ENCODE measurements at places on chromosomes 7 and 10.

DNA sequence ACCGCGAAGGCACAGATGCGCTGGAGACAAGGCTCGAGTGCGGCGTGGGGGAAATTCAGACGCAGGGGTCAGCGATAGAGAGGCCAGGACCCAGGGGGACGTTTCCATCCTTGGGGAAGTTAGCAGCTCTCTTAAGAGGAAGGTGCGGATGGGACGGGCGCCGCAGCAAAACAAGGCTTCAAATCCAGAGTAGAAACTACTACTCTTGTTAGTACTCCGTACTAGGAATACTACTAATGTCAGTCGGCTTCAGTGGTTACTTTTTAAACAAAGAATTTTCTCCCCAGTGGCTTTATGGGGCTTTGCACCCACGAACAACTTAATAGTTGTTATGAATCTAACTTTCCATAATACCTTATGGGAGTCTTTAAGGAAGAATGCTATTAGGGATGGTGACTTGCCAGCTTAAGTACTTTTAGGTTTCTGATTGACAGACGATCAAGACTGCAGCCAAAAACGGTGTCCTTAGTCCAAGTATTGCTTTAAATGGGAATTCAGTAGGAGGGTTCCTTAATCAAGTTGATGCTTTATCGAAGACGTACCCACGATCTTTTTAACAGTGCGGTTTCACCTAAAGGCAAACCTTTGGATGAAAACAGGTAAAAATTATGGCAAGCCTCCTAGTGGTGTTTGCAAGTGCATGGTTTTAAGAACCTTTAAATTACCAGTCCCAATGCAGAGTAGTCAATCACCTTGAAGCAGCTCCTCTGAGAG lies 812 bp upstream of the IDE start:
- DNase-seq, result no peak

DNA sequence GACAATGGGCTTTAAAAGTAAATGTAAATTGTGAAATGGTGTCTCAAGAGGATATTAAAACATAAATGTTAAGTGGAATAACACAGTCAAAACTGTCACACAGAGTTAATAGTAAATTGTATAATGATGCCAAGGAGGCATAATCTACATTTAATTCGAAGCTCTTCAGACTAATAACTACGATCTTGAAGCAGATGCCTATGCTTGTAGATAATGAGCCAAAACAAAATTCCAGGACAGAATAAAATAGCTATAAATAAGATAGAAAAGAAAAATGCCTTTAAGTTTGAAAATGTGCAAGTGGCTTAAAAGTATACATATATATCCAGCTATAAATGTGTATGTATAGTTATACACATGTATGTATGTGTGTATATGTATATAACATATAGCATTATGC lies 17.5 kb downstream of the TWIST1 start:
- no peak for DNase-seq

- DNase-seq, result peak; percentile 61
Observed at GRCh38 chr7:16813232-16813616, 8.4 kb upstream of the AGR2 start.

DNA sequence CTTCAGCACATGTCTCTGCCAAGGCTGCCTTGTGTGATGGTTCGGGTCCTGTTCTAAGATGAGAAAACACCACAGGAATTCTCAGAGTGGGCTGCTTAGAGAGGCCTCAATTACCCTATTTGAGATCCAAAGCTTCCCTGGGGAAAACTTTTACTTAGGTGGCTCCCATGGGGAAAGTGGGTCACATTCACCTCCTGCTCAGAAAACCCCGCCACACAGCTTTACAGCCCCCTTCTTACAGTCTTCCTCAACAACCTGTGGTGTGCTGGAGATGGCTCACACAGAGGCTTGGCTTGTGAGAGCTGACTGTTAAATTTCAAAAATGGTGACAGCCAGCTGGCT lies 36.6 kb upstream of the KCNIP2 start:
- DNase-seq, result no peak

DNA sequence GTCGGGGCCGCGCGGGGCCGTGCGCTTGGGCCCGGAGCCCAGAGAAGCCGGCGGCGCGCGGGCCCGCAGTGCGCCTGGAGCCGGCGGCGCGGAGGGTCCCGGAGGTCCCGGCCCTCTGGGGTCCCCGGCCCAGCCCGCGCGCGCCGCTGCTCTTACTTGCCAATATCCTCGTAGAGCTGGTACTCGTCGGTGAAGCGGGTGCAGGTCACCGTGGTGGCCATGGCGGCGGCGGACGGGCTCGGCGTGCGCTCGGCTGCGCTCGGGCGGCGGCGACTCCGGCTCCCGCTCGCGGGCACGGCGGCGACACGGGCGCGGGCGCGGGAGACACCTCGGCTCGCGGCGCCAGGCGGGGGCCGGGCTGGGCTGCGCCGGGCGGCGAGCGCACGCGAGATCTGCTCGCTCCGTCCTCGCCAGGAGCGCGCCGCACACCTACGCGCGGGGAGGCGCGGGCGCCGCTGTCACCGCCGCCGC lies at the start of gene CAMK2B:
CAMK2B (minus strand) TSS at position 394 of the 471 bp plus-strand sequence; CDS start at position 221, 173 bp downstream.
- DNase-seq, result no peak

GRCh38 chr10:103049237-103049636 lies 131.1 kb downstream of the CNNM2 start:
- DNase-seq, result no peak

DNA sequence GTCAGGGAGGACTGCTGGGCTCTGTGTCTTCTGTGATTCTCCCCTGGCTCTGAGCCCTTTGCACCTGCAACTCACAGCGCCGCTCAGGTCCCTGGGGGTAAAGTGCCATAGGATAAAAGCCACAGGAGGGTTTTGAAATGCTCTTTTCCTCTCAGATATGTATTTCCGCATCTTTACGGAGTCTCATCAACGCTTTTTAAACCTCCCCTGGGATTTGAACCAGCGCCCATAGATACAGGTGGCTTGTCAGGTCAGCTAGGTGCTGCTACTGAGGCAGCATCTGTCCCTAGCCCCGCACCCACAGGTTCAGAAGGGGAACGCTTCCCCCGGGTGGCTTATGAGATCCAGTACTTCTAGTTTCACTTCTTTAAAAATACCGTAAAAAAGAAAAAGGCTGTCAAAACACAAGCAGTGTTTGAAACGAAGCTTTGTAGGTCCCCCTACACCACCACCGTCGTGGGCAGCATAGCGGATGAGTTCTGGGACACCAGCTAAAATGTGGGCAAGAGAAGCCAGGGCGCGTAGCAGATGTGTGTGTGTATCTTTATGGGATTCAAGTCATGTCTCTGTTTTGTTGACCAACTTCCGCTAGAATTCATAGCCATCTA lies 173.5 kb downstream of the CUX1 start:
- no peak for DNase-seq

- no peak for DNase-seq
Observed at GRCh38 chr10:7285522-7286322, 125.1 kb downstream of the SFMBT2 start.

DNA sequence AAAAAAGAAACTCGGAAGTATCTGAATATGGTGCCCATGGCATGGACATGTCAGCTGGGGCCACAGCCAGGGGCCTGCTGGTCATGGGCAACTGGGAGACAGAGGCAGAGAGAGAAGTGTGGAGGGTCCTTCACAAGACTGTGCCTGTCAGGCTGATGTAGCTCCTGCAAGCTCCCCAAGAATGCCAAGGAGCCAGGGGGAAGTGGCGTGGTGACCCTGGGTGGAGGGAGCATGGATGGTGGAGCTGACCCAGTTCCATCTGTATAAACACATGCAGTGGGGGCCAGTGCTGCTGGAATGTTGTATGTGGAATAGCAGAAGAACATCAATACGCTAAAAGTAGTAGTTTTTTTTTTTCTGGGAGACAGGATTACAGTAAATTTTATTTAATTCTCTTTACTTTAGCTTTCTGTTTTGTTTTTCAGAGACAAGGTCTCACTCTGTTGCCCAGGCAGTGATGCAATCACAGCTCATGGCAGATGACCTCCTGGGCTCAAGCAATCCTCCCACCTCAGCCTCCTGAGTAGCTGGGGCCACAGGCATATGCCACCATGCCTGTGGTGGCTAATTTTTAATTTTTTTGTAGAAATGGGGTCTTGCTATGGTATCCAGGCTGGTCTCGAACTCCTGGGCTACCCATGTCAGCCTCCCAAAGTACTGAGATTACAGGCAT lies 10.5 kb upstream of the ZMIZ2 start:
- DNase-seq, result no peak

DNA sequence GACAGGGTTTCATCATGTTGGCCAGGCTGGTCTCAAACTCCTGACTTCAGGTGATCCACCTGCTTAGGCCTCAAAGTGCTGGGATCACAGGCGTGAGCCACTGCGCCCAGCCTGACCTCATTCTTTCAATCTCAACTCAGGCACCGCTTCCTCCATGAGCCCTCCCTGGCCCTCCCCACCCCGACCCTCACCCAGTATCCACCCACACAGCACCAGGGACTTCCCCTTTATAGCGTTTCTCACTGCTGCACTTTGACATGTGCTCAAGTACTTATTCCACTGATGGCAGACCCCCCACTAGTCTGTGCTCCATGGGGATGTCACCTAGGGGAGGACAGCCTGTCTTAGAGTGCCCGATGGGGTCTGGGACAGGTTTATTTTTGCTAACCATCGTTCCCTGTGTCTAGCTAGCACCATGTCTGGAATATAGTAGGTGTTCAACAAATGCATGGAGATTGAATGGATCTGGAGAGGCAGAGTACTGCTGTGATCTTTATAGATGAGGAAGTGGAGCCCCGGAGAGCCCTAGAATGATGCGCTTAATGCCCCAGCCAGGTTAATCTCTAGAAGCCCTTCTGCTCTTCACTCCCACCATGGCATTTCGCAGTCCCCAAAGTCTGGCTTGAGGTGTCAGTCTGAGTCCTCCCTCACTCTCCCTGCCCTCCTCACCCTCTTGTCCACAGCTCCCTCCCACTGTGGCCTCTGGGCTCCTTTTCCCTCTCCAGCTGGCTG lies 258.8 kb downstream of the RPS24 start:
- no peak for DNase-seq

GRCh38 chr10:72087392-72087968 lies 871 bp downstream of the SPOCK2 start:
- DNase-seq, result no peak

GRCh38 chr10:130333185-130333584 lies 197.0 kb downstream of the GLRX3 start:
- no peak for DNase-seq

DNA sequence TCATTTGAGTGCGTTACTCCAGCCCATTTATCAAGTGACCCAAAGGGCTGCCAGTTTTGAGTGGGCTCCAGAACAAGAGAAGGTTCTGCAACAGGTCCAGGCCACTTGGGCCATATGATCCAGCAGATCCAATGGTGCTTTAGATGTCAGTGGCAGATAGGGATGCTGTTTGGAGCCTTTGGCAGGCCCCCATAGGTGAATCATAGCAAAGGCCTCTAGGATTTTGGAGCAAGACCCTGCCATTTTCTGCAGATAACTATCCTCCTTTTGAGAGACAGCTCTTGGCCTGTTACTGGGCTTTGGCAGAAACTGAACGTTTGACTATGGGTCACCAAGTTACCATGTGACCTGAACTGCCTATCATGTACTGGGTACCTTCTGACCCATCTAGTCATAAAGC lies 358.8 kb upstream of the SEMA3C start:
- no peak for DNase-seq

- no peak for DNase-seq
Observed at GRCh38 chr10:93596539-93596938, 4.5 kb downstream of the RBP4 start.
